Activated CD4-positive, alpha-beta T cell treated with anti-CD3 and anti-CD28 coated beads, Interleukin-2, amount 50 U/mL, for 4 hours (primary cell): ENCODE measurements at places on chromosomes 2 and 18.

DNA sequence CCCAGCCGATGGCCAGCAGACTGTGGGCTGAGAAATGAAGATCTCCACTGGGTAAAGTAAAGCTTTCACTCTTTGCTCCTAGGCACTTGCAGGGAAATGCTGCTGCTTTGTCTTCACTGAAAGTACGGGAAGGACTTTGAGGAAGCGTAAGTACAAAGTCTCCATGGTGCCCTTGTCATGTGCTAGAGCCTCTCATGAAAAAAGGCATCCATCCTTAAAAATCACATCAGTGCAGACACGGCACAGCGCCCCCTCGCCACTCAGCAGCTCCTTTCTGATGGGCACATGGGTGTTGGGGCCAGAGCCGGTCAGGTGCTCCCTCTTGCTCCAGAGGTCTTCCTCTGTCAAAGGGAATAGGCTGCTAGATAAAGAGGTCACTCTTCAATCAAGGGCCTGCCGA is 109.0 kb upstream of the STPG4 start:
- DNase-seq: no peak

DNA sequence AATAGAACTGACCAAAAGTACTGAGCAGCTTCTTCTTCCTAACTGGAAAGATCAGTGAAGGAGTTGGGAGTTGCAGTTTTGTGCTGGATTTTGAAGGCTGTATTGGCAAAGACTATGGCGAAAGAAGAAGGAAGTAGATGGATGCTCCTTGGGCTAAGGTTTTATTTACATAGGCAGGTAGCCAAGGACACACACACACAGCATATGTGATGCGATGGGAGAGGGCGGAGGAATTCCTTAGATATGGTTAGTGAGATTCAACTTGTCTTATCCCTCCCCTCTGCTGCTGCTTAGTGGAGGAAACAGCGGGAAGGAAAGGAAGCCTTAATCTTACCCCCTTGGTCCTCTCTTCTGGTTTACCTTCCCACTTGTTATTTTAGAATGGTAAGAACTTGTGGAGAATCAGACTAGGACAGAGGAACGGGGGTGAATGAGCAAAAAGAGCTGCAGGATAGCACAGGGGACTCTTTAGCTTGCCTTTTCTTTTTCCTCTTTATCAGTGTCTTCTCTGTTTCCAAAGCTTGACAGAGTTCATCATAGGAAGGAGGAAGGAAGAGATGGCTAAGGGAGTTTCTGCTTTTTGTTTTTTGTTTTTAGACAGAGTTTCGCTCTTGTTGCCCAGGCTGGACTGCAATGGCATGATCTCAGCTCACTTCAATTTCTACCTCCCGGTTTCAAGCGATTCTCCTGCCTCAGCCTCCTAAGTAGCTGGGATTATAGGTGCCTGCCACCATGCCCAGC is 87.9 kb downstream of the OSBPL6 start:
- no peak for DNase-seq

DNA sequence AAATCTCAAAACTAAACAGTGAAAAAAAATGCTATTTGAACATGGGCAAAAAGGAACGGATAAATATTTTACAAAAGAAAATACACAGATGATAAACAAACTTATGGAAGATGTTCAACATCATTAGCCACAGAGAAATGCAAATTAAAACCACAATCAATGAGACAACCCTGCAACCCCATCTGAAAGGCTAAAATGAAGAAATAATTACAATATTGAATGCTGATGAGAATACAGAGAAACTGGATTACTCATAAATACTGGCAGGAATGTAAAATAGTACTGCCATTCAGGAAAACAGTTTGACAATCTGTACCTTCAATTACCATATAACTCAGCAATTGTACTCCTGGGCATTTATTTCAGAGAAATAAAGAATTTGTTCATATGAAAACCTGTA is 193.1 kb upstream of the UBE2E3 start:
- DNase-seq: no peak

DNA sequence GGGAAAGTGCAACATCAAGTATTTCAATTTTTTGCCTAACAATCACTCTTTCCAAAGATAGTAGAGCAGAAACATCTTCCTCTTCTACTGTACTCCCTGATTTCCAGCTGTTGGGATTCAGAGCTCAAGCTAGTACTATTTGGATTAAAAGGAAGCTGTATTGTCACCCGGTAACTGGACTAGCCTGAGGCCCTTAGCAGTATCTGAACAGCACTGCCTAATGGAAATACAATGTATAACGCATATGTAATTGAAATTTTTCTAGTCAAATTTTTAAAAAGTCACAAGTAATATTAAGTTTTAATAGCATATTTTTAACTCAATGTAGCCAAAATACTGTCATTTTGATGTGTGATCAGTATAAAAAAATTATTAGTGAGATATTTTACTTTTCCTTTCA is 86.2 kb downstream of the COX7A2L start:
- no peak for DNase-seq

DNA sequence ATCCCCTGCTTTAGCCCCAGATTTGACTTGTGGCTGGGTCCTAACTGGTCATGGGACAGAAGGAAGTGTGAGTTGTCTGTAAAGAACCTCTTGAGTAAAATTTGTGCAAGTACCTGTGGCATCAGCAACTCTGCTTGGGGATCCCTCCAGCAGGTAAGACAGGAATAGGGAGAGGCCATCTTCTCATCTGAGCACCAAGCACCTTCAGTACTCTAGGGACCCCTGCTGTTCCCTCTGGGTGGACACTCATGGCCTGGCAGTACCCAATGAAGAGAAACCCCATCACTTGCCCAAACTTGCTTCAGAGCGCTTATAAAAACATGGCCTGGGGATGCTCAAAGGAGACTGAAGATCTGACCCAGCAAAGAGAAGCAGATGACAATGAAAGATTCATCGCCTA is 297.8 kb downstream of the SP3 start:
- no peak for DNase-seq

GRCh38 chr2:157990173-157990572 is 111.5 kb upstream of the UPP2 start:
- no peak for DNase-seq

GRCh38 chr2:197116306-197116879 is 189.9 kb upstream of the PGAP1 start:
- no peak for DNase-seq

GRCh38 chr2:32952761-32953476 is 6.2 kb downstream of the LTBP1 start:
- no peak for DNase-seq

GRCh38 chr18:37514953-37515352 is 50.6 kb downstream of the CELF4 start:
- no peak for DNase-seq

GRCh38 chr2:114039677-114040076 is 149.8 kb downstream of the ACTR3 start:
- no peak for DNase-seq

- no peak for DNase-seq
Observed at GRCh38 chr2:63661076-63661475, 72.3 kb downstream of the MDH1 start.

GRCh38 chr18:25979369-25980040 is 110.9 kb downstream of the SS18 start:
- no peak for DNase-seq

GRCh38 chr2:54549917-54550518 is 93.9 kb downstream of the SPTBN1 start:
- DNase-seq: no peak

- DNase-seq: no peak
Observed at GRCh38 chr2:119389615-119390306, 23.0 kb downstream of the DBI start.

GRCh38 chr2:27773959-27774358 is 2.4 kb downstream of the MRPL33 start:
- no peak for DNase-seq

- DNase-seq: no peak
Observed at GRCh38 chr2:112335600-112335999, 60.2 kb downstream of the ZC3H6 start.

GRCh38 chr2:156038021-156038420 is 294.5 kb downstream of the NR4A2 start:
- DNase-seq: no peak

DNA sequence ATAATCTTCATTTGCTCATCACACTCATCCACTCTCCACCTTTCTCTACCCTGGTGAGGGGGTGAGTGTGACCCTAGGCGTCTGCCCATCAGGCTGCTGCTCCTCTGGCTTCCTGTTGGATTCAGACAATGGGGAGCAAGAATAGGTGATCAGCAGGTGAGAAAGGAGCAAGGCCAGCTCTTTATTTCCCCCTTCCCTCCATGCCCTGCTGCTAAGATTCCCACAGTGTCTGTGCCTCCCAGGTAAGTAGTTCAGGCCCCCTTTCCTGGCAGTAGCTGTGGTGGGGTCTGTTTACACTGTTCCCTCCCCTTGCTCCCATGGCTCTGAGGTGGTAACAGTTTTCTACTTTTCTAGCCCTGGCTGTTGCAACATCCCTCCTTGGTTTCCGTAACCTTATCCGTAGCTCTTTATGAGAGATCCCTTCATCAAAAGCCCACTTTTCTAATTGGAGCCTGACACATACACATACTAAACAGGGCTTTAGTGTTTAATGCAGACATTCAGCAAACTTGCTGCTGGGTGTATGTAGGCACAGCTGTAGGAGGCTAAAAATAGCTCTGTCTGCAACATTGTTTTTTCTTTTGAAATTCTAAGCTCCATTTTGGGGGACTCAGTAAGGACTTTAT is 27.5 kb downstream of the MAP2 start:
- no peak for DNase-seq

DNA sequence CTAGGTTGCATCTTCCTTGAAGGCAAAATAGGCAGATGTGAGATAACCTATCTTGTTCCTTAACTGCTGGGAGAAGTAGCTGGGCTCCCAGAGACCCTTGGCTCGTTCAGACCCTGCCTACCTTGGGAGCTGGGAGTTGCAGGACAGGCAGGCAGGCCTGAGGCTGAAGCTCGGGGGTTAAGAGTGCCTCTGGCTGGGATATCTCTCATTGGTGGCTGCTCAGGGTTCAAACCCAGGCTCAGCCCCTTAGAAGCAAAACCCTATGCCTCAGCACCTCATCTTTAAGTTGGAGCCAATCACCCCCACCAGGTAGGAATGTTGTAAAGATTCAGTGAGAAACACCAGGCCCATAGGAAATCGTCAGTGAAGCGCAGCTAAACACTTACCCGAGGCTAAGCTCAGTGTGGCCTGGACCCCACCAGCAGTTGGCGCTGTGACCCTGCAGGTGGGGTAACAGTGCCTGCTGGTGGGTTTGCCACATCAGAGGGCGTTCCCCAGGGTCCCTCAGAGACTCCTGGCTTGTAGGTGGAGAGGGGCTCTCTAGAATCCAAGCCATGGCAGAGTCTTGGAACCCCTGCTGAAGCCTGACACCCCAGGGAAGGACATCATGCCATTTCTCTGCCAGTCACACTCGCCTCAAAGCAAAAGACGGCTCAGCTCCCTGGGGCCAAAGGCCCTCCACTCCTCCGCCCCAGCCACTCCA is 54.6 kb upstream of the GPR17 start:
- peak; percentile 58 for DNase-seq

GRCh38 chr18:31685097-31686082 is 1.0 kb upstream of the B4GALT6 start:
- no peak for DNase-seq

DNA sequence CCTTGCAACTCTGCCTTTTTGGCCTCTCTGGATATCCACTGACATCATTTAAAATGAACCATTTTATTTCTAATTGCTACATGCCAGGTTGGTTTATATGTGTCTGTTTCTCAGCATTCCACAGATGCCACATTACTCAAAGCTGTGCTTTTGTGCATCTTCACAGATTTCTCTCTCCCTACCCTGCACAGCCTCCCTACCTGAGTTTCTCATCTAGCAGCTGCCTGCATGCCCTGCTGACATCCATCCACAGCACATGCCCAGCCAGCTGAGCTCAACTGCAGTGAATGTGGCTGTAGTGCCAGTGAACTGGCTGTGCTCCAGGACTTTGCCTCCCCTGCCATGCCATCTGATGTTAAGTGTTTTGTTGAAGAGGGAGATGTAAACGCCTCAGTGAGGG is 44.5 kb downstream of the PKP4 start:
- no peak for DNase-seq

DNA sequence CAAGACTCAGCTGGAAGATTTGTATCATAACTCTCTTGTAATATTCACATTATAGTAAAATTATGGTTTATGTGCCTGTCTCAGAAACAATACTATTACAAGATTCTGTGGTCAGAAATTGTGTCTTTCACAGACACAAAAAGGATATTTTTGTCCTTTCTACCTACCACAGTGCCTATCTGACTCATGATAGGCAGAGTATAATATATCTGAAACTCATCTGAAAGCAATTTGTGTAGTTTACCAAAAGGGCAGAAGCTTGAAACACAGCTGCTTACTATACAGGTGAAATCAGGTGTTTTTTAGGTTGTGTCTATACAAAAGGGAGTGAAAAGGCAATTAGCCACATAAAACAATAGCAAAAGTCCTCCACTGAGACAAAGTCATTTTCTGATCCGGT is 10.9 kb downstream of the TMEM200C start:
- DNase-seq: no peak

- DNase-seq: no peak
Observed at GRCh38 chr18:46488471-46489213, 168.4 kb downstream of the LOXHD1 start.

DNA sequence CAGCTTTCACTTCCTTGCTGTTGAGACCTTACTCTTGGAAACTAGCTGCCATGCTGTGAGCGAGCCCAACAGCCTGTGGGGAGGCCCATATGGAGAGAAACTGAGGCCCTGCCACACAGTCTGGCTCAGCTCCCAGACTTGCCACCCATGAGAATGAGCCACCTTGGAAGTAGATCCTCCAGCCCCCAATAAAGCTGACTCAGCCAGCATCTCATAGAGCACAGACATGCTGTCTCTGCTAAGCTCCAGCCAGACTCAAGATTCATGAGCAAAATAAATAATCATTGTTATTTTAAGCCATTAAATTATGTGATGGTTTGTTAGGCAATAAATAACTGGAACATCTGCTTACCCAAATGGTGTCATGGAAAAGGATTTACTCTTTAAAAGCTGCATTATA is 53.6 kb upstream of the DDX18 start:
- no peak for DNase-seq

GRCh38 chr2:25401307-25402026 is 59.7 kb upstream of the DNMT3A start:
- no peak for DNase-seq

GRCh38 chr18:9135912-9136314 is 668 bp upstream of the ANKRD12 start:
- no peak for DNase-seq

DNA sequence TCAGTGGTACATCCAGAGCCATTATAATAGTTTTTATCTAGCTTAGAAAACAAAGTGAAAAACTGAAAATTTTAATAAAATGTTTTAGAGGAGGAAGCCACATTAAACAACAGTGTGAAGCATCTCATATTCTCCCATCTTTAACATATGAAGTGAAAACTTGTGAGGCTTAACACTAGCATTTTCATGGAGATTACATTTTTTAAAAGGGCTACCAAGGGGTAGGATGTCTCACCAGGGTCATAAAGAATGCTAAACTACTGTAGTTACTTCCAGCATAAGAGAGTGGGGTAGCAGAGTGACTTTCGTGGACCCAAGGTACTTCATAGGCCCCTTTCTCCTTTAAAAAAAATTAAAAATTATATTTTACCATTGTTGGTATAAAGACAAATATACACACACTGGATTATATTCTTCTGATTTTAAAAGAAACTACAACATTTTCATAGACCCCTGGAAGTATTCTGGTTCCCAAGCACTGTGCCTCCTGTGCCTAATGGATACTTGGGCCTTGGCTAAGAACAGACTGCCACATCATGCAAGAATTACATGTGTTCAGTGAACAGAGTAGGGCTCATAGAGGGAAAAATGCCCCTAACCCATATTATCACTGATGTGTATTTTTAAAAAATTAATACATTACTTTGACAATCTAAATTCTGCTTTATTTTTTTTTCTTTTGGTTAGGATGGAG is 148.4 kb downstream of the SLC39A10 start:
- no peak for DNase-seq

GRCh38 chr2:102273619-102274211 is 37.6 kb upstream of the IL1RL1 start:
- no peak for DNase-seq
